ENCODE measurements at places on chromosomes 6 and 20.

DNA sequence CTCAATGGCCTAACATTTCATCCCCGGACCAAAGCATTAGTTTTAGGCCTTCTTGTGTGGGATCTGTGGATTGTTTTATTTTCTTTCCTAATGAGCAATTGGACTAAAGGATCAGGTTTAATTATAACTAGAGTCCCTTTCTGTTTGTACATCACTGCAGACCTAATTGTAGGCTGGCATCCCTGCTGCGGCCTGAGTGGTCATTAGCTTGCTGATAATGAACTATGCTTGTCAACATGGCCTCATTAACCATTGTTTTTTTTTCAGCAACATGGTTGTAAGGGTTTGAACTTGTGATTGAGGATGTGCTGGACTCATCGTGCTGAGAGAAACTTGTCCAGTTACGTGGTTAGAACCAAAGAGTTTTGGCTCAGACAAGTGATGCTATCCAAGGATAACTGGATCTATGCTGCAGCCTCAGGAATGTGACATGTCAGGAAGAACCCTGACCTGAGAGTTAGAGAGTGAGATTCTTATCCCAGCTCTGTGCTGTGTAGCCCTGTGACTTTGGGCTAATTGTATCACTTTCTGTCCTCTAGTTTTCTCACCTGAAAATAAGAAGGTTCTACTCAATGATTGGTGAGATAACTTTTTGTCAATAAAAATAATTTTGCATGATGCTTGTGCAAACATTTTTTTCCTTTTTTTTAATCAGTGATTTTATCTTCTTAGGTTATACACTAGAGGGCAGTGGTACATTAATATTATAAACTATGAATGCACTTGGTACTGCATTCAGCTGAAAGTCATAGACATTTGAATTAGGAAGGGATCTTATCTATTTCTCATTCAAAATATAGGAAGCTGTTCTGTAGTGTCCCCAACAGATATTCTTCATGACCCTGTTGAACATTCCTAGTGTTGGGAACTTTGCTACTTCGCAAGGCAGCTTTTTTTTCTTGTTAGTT, 140.9 kb downstream of the RNF144B start:
- no peak for DNase-seq

DNA sequence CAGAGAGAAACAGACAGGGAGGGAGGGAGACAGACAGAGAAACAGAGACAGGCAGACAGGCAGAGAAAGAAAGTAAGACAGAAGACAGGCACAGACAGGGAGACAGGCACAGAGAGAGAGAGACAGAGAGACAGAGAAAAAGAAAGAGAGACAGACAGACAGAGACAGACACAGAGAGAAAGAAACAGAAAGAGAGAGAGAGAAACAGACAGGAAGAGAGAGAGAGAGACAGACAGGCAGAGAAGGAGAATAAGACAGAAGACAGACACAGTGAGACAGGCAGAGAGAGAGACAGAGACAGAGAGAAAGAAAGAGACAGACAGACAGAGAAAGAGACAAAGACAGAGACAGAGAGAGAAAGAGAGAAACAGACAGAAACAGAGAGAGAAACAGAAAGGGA, 754.8 kb upstream of the DEFB115 start:
- DNase-seq = no peak

DNA sequence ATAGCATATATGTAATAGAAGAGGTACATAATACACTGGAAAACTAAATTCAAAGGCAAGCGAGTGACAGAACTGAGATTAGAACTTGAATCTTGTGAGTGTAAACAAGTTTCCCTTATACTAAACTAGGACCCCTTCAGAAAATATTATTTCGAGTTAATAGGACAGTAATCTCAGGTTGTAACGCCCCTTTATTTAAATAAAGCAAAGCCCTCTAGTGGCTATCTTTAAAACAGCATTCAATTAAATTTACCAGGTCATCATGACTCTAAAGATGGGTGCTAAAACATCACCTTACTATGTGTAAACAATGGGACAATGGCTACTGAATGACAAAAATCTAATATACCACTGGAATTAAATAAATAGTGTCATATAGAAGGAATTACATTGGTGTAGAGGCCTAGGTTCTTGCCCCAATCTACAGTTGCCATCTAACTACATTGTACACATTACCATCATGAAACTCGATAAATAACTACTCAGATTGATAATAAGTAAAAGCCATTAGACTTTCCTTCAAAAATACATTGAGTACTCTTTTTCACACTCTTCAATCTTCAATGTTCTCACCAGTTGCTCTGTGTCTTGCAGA, 255.4 kb upstream of the IRAK1BP1 start:
- no peak for DNase-seq

GRCh38 chr6:81158956-81159355, 593.5 kb downstream of the TENT5A start:
- DNase-seq = no peak

- no peak for DNase-seq
Observed at GRCh38 chr6:108027056-108027455, 47.5 kb downstream of the OSTM1 start.

GRCh38 chr6:149488815-149489214, 4.0 kb upstream of the ZC3H12D start:
- DNase-seq = no peak

GRCh38 chr6:16124198-16125180, 4.4 kb upstream of the MYLIP start:
- DNase-seq = no peak

DNA sequence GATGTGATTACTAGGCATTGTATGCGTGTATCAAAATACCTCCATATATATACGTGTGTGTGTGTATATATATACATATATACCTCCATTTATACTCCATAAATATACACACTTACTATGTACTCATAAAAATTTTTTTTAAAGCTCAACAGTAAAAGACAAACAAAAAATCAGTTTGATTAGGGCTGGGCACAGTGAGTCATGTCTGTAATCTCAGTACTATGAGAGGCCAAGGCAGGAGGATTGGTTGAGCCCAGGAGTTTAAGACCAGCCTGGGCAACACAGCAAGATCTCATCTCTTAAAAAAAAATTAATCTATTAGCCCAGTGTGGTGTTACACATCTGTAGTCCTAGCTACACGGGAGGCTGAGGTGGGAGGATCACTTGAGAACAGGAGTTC, 24.6 kb downstream of the PDSS2 start:
- no peak for DNase-seq

GRCh38 chr6:55528624-55529023, 50.4 kb downstream of the HMGCLL1 start:
- DNase-seq = no peak

DNA sequence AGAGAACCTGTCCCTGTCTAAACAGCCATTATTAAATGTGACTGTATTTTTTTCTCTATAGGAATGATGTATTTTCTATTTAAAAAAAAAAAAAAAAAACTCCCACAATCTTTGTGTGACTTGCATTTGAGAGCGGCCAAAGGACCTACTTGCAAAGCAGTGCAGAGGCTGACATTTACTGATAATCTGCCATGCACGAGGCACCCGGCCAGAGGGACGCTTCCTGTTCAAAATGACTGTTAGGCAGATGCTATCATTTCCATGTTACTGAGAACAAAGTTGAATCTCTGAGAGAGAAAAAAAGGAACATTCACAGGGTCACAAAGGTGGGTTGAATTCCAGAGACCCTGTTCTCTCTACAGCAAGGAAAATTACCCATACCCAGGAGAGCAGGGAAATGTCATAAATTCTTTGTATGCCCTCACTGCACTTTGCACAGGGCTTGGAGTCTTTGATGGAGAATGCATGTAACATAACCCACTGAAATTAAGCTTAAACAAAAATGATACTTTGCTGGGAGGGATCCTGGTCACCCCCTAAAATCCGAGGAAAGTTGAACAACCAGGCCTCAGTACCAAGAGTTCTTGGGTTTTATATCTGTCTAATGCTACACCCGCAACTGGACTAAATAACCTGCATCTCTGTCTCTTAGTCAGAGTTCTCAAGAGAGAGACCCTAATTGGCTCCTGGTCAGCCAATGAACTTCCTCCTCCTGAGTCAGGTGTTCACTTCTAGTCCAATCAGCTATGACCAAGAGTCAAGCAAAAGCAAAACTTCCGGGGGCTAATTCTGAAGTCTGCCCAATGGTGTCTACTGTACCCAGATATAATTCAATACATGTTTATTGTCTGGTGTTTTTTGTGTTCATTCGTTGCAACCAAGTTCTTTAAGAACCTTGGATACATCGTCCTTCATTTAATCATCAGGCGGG, 61.2 kb downstream of the GCLC start:
- DNase-seq = no peak

GRCh38 chr6:154473324-154473723, 37.2 kb downstream of the CNKSR3 start:
- no peak for DNase-seq

DNA sequence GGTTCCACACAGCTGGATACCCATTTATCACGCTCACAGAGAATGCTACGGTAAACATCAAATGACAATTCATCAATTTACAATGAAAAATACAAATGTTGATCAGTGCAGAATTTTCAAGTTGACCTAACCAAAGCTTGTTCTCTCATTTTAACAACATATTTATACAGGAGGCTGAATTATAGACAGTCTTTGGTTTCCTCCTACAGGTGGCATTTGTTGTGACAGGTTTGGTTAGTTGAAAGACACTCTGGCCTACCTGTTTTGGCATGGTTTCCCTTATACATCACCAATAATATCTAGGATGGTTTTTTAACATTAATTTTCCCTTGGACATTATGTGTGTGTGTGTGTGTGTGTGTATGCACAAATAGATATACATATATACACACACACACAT, 642.5 kb upstream of the MMS22L start:
- no peak for DNase-seq

DNA sequence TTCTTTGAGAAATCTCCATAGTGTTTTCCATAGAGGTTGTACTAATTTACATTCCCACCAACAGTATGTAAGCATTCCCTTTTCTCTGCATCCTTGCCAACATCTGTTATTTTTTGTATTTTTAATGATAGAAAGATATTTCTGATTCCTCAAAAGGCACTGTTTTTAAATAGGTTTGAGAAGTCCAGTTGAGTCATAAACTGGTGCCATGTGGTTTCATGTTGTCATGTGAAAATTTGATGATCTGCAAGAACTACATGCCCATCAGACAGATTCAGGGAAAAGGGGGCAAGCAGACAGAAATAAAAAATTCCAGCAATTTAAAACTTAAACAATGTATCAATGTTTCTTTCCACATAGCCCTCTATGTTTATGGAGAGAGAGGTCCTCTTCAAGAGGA, 227.5 kb downstream of the KCNQ5 start:
- DNase-seq = no peak

DNA sequence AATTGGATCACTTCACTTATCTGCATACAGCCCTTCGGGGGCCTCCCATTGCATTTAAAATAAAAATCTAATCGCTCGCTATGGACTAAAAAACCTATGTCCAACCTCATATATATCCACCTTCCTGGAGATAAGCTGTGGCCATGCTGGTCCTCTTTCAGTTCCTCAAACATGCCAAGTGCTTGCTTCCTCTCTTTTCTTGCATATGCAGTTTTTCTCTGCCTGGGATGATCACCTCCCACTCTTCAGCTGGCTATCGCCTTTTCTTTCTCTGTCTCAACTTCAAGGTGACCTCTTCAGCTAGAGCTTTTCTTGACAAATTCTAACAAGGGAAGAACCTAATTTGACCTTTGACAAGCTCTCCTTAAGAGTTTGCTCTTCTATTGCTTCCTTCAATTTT, 5.6 kb upstream of the TFB1M start:
- no peak for DNase-seq

GRCh38 chr6:145809211-145809610, 5.4 kb downstream of the FBXO30 start:
- no peak for DNase-seq

- no peak for DNase-seq
Observed at GRCh38 chr20:16580147-16580546, 6.9 kb upstream of the KIF16B start.

DNA sequence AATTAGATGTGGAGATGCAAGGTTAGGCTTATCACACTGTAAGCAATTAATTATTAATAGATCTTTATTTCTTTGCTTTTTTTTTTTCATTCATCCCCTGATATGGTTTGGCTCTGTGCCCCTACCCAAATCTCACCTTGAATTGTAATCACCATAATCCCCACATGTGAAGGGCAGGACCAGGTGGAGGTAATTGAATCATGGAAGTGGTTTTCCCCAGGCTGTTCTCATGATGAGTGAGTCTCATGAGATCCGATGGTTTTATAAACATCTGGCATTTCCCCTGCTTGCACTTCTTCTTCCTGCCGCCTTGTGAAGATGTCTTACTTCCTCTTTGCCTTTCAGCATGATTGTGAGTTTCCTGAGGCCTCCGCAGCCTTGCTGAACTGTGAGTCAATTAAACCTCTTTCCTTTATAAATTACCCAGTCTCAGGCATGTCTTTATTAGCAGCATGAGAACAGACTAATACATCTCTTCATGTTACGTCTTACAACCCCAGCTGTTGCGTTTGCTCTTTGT, 333.8 kb downstream of the CDH26 start:
- DNase-seq = no peak

GRCh38 chr6:54935739-54936138, 89.2 kb downstream of the FAM83B start:
- DNase-seq = no peak

- no peak for DNase-seq
Observed at GRCh38 chr6:48928937-48929336, 534.1 kb downstream of the MMUT start.

DNA sequence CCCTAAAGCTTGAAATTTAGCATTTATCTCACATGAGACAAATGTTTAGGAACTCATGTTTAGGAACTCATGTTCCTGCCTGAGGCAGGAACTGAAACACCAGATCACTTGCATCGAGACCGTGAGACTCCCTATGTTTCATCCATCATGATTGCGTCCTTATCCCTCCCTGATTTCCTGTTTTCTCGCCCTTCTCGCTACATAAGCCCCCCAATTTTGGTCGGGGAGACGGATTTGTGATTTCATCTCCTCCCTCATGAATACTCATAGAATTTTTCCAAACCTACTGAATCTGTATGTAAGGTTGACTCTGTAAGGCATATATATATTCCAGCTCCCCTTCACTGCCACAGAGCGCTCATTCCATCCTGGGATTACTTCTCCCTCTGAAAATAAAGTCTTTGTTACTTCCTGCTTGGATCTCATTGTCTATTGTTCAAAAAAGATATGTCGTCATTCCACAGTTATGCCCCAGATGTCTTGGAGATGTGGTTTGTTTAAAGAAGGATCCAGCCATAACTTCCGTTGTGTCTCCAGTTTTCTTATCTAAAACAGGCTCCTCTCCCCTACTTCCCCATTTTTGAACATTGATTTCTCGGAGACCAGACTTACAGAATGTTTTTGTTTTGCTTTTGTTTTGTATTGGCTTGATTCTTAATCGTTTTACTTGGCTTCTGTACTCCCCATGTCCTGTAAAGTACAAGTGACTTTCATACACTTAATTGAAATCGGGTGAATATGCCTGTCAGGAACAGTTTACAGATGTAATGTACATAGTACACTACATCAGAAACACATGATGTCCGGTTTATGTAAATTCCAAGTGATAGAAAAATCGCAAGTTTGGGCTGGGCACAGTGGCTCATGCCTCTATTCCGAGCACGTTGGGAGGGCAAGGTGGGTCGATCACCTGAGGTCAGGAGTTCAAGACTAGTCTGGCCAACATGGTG, 118.7 kb downstream of the HFE start:
- no peak for DNase-seq

- no peak for DNase-seq
Observed at GRCh38 chr6:167392631-167393316, 67.9 kb downstream of the TTLL2 start.

- no peak for DNase-seq
Observed at GRCh38 chr20:3661814-3662665, 1.2 kb downstream of the GFRA4 start.
